ENCODE measurements at places on chromosomes 1 and 21.
A peak's percentile ranks its signal among the peaks of the same experiment; 100 is the strongest.

GRCh38 chr1:162276493-162276892 is 100.2 kb downstream of the SPATA46 start:
- DNase-seq: no peak

GRCh38 chr1:156591181-156591431 is 470 bp upstream of the NAXE start:
- DNase-seq: no peak

GRCh38 chr1:227735539-227736285 is 477 bp downstream of the SNAP47 start:
- no peak for DNase-seq

DNA sequence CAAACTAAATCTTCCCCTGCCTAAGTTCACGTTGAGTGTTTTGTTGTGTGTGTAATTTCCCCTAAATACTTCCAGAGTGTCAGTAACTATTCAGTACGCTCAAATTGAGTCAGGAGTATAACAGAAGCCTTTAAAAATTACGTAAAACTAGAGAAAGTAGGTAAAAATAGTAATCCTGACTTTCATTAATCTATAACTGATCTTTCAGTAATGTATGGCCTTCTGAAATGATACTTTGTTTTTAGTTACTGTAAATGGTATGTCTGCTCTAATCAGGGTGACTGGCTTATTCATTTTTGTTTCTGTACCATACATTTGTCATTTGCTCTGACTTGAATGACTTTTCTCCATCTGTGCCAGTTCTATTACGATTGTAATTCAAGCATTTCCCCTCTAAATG is 29.4 kb downstream of the MIER1 start:
- DNase-seq: no peak

DNA sequence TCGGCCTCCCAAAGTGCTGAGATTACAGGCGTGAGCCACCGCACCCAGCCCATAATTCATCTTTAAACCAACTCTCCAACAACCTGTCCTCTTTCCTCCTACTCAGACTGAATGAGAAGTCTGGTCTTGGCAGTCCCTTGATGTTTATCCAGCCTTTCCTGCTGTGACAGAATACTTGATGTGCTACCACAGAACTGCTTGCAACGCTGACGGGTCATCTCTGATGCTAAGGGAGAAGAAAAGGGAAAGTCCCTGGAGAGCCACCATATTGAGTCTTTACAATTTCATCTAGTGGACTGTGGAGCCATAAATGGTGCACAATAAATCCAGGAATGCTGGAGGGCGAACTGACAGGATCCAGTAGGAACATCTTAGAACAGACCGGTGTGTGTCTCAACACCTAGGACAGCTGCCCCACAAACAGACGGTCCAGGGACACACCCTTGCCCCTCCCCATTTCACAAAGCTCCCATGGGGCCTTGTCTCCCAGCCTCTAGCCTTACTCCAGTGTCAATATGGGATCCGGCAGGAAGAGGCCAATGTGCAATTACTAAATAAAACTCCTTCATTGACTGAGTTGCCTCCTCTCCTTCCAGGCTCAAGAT is 30.7 kb downstream of the JAK1 start:
- no peak for DNase-seq

DNA sequence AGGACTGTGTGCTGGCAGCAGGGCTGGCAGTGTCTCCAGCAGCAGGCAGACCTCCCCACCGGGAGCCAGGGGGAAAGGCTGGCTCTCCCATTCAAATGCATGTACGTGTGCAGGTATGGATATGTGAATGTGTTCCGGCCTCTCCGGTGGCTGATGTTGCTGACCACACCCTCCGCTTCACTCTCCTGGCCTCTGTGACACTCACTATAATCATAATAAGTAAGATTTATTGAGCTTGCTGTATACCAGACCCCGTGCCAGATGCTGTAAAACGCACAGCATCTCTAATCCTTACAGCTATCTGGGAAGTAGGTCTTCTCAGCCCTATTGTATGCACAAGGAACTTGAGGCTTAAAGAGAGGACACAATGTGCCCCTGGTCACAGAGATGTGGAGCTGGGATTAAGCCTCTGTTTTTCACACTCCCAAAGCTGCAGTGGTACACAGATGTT is 20.5 kb upstream of the ARTN start:
- DNase-seq: no peak

DNA sequence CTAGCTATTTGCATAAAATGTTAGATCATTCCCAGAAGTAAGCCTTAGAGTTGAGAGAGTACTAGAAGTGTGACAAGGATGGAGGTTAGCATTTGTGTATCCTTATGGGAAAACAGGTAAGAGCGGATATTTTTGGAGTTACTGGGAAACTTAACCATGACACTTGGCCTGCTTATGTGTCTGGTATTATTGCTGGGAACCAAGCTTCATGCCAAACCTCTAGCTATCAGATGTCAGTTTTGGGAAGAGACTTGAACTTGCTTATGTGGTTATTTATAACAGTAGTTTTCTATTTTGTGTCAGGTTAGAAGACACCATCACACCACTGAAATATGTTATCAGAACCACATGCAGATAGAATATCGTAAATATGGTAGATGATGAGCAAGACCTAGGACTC is 230.3 kb upstream of the SGIP1 start:
- no peak for DNase-seq

DNA sequence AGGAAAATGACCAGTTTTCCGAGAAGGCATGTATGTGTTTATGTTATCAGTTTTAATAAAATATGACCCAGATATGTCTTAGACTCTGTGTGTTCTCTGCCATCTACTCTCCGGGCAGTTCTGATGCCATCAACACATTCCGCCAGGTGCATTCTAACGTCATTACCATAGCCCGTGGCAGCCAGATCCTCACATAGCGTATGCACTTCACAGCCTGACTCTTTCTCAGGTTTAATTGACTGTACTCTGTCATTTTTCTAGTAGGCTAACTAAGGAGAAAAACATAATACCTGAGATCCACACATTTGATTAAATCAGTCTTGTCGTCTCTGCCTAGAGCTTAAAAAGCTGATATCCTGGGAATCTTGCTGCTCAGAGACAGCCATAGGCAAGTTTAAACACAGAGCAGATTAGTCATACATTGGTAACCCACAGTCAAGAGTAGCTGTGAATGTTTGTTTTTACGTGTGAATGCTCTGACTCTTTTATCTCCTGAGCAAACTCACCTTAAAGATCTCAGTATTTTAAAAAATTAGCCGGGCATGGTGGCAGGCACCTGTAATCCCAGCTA is 175.9 kb downstream of the GREM2 start:
- DNase-seq: no peak

GRCh38 chr21:38242061-38242460 is 14.7 kb upstream of the KCNJ15 start:
- DNase-seq: no peak

DNA sequence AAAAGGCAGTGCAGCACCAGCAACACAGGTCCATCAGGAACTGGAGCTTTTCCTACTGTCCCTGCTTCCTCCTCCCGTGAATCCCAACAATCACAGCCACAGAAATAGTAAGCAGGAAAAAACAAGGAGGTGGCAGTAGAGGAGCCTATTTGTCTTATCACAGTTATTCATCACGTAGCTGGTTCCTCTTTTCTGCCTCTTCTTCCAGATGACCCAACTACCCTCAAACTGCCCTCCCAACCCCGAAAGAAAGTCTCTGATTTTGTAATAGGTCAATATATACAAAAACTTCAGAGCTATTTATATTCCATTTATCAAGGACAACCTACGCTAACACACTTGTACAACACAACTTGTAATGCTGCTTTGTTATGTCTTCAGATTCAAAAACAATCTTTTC is 21.4 kb downstream of the GNB1 start:
- DNase-seq: no peak

GRCh38 chr1:160133990-160134770 is 17.2 kb upstream of the ATP1A4 start:
- DNase-seq: no peak

GRCh38 chr1:154352581-154353459 is 27.5 kb downstream of the ATP8B2 start:
- peak; percentile 54 for DNase-seq

DNA sequence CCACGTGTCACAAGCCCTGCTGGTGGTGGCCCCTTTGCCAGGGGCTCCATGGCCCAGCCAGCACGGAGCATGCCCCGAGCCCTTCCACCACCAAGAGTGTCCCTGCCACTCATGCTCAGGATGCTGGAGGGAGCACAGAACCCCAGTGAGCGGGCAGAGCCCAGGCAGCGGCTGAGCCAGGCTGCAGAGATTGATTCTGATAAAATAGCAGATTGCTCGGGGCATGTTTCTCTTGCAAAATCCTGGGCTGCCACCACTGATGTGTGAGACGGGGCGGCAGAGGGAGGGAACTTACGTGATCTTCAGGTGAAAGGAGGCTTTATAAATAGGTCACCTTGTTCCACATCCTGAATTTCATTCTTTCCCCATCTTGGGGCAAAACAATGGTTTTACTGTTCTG is 53.2 kb downstream of the SPSB1 start:
- no peak for DNase-seq

- DNase-seq: no peak
Observed at GRCh38 chr1:181043025-181043888, 9.5 kb downstream of the MR1 start.

GRCh38 chr1:3942416-3943122 is 42.5 kb upstream of the C1orf174 start:
- no peak for DNase-seq

DNA sequence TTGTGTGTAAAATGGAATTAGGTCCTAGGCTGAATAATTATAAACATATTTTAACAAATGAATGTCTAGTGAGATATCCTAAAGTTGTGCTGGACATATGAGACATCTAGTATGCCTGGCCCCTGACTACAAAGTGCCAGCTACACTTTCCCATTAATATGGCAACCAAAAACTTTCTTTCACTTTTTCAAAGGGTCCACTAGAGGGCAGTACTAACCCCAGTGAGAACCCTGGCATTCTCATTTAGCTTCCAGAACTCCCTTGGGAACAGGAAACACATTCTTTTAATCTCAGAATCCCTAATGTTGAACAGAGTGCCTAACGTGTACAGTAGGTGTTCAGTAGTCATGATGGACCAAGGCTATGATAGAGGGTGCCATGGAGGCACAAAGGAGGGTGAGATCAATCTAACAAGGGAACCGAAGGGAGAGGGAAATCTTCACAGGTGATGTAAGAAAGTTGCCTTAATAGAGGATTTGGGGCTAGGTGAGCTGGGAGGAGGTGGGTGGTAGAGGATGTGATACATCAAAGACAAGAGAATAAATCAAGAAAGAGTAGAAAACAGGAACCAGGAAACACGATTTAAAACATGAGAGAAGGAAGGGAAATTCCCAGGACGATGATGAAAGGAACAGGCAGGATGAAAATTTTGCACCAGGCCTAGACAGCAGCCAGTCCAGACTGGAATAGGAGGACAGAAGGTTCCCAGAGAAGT is 41.6 kb downstream of the NSL1 start:
- DNase-seq: no peak

DNA sequence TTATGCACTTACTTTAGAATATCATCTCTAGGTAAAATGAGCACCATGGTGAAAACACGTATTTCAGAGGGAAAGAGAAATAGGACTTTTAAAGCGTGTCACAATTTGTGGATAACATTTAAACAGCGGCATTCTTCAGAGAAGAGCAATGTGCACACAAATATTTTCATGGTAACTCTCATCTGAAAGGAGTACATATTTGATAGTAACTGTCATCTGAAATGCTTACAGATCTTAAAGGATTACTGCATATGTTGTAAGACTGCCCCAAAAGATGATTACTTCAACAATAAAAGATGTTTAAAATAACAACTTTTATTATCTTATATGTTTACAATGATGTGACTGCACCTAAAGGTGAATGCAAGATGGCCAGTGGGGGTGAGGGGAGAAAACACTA is 408.8 kb downstream of the PLA2G4A start:
- DNase-seq: no peak

DNA sequence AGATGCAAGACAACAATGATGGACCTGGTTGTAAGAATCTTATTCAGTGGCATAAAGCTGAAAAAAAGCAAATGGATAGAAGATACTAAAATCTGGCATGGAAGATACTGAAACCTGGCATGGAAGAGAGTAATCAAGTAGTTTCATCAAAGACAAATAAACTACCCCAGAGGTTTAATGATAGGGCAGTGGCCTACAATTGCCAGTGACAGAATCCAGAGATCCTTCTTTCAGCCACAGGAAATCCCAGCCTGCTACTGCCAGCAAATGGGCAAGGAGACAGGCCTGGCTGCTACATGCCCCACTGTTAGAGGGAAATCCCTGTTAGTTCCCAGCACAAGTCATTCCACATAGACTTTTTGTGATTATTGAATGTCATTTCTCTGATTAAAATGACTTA is 409.4 kb downstream of the VAV3 start:
- DNase-seq: no peak

DNA sequence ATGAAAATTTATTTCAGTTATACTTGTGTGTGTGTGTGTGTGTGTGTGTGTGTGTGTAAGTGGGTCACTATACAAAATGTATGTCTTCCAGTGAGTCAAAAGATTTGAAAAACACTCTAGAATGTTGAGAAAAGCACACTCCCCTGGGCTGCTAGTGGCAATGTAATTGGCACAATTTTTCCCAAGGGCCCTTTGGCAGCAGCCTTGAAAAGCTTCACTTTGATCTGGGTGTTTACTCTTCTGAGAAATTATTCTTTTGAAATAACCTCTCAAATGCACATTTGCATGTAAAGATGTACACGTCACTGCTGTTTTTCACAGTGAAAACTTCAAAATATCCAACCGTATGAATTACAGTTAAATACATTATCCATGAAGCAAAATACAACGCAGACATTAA is 22.1 kb upstream of the SLC44A3 start:
- no peak for DNase-seq

DNA sequence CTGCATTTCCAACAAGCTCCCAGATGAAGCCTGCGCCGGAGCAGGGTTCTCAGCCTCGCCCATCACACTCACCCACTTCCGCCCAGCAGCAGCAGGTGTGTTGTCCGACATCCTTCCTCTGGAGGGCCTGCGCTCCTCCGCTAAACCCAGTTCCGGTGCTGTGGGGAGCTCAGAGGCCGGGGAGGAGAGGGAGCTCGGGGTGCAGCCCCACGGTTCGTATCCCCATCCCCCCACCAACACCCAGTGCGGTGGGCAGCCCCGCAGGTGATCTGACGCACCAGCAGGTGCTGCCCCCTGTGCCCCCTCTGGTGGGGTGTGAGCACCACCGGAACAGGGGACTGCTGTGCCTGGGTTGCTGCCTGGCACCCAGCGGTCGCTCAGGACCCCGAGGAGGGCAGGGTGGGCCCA is 3.4 kb upstream of the PEX10 start:
- DNase-seq: peak; percentile 60

GRCh38 chr1:100051893-100052292 is 80.8 kb downstream of the SASS6 start:
- DNase-seq: no peak

- no peak for DNase-seq
Observed at GRCh38 chr1:67371043-67371442, 59.2 kb downstream of the SERBP1 start.

Data from stimulated activated CD4-positive, alpha-beta T cell treated with anti-CD3 and anti-CD28 coated beads, Interleukin-1b, Interleukin-23, amount 100 ng/mL, for 48 hours (primary cell).